ENCODE measurements at places on chromosomes 16 and 17.

- DNase-seq: no peak
These were observed 2057.1 kb downstream of the TP53TG3F start for GRCh38 chr16:35516551-35516950.

- DNase-seq: no peak
These were observed 346.6 kb upstream of the TNRC6C start for GRCh38 chr17:77611791-77612502.

- no peak for DNase-seq
These were observed 3.0 kb downstream of the CDH1 start for GRCh38 chr16:68739964-68740627.

DNA sequence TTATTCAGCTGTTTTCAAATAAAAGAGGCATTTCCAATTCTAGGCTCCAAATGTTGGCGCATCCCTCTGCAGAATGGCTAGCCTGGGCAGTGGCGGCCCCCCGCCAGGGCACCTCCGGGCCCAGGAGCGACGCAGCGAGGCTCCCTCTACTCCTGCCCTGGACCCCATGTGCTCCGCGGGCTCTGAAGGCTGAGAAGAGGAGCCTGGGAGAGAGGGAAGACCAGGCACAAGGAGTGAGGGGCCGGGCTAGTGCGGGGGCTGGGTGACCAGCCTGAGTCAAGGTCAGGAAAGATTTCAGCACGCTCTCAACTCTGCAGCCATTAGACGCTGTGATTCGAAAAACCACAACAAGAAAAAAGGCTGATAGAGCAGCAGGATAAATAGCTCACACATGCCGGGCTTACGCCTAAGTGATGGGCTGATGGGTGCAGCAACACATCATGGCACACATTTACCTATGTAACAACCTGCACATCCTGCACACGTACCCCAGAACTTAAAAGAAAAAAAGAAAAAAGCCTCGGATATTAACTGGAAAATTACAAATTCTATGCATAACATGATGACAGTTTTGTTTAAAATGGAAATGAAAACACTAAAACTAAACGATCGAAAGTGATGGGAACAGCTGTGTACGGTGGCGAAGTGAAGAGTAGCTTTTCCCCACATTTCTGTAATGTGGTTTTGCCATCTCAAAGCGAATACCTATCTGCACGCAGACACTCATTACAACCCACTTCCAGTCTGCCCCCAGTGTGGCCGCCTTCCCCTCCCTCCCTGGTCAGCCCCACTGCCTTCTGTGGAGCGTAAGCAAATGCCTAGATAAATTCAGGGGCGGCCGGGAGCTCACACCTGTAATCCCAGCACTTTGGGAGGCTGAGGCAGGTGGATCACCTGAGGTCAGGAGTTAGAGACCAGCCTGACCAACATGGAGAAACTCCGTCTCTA, 44.4 kb downstream of the MAP1LC3B start:
- DNase-seq: no peak

DNA sequence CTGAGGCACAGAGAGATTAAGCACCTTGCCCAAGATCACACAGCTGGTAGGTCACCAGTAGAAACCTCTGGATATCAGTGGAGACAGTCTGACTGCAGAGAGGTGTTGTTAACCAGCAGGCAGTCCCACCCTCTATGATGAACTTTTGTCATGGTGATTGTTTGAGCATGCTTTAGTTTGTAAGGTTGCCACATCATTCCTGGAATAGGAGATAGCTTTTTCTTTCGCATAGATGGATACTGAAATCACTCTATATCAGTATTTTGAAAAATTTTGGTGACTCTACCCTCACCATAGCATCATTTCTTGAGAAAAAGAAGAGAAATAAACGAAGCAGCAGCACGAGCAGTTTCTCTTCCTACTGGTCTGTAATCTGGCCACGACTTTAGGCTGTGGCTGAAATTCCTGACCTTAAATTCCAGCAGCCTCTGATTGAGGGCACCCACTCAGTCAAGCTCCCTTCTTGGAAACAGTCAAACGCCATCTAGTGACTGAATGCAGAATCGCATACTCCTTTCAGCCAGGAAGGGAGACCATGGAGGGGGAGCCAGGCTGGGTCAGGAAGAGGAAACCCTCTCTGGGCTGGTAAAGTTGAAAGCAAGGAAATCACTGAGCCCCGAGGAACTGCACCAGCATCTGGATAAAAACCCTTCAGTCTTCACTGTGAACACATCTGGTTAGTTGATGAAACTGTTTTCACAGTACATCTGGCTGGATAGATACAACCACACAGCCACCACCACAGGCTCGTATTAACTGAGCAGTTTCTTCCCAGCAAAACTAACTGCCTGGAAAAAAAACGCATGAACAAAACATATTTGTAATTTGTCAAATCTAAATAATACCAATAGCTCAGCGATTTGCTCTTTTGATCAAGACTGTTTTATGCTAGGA, 108.5 kb upstream of the XYLT1 start:
- DNase-seq: no peak

DNA sequence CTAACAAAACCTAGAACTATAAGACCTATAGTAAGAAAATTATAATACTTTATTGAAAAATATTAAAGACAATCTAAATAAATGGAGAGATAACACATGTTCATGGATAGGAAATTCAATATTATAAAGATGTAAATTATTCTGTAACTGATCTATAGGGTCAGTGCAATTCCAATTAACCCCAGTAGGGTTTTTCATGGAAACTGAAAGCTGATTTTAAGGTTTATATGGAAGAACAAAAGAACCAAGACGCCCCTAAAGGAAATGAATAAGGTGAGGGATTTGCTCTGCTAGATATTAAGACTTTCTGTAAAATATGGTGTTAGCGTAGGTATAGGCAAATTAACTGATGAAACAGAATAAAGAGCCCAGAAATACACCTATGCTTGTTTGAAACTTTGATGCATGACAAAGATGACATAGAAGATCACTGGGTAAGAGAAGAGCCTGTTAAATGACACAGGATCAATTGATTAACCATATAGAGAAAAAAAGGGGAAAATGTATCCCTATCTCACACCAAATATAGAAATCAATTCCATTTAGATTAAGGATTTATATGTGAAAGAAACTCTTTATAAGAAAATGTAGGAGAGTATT, 3.0 kb downstream of the ICAM2 start:
- no peak for DNase-seq

GRCh38 chr17:52378860-52379259, 220.3 kb upstream of the CA10 start:
- no peak for DNase-seq

GRCh38 chr17:49603238-49603637, 27.6 kb downstream of the NXPH3 start:
- no peak for DNase-seq

GRCh38 chr16:89658221-89658879, 714 bp downstream of the SPATA33 start:
- no peak for DNase-seq

GRCh38 chr17:48727415-48728175, 955 bp downstream of the HOXB13 start:
- no peak for DNase-seq

DNA sequence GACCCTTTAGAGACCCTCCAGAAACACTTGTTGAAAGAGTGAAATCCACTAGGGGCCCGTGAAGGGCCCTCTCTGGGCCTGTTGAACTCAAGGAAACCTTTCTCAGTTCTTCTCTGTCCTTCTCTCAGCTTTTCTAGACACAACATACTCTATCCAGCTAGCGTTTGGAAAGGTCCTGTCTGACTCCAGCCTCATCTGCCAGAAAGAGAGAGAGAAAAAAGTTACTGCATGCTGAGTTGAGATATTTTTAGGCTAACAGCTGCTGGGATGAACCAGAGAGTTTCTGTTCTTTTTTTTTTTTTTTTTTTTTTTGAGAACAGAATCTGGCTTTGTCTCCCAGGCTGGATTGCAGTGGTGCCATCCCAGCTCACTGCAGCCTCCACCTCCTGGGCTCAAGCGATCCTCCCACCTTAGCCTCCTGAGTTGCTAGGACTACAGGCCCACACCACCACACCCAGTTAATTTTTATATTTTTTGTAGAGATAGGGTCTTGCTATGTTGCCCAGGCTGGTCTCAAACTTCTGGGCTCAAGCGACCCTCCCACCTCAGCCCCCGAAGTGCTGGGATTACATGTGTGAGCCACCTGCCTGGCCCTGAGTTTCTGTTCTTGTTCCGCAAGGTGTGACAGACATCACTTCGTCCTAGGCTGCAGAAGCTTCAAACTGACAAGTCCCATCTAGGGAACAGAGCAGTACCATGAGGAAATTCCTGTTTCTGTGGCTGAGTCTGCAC, 14.9 kb upstream of the TEX2 start:
- no peak for DNase-seq

DNA sequence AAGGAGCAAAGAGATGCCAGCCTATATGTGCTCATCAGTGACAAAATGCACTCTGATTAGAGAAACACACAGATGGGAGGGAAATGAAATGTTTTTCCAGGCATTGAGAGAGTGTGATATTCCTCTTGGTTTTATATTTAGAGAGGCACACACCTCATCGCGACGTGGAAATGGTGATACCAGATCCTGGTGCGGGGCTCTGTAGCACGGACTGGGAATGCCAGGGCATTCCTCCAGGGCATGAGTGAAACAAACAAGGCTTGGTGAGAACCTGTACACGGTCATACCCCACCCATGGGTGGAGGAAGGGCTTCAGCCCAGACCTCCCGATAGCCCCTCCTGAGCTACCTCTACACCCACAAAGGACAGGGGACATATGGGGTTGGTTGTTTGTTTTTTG, 280.2 kb downstream of the C16orf95 start:
- DNase-seq: no peak

GRCh38 chr16:27408012-27408601, 6.1 kb downstream of the IL21R start:
- DNase-seq: no peak

DNA sequence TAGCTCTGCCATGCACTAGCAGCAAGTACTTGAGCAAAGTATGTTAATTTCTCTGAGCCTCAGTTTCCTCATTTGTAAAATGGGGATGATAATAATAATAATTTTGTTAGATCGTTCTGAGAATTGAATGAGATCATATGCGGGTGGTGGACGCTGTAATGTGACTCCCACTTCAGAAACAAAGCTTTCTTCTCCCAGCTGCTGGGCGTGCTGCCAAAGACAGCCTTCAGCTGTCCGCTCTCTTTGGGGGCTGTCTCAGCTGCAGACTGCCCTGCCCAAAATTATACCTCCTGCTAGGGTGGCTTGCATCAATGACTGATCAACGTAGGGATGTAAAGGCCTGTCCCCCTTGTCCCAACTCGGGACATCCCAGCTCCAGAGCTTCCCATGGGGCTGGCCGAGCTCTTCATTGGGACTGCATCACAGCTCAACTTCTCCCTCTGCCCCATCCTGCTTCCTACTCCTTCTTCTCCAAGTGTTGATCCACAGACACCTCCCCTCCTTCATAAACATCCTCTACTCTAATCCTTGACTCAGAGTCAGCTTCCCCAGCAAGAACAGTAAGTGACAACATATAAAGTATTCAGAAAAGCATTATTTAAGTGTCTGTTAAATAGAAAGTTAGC, 30.7 kb upstream of the CDH5 start:
- no peak for DNase-seq

GRCh38 chr16:75319513-75320411, 68.3 kb upstream of the BCAR1 start:
- DNase-seq: no peak

DNA sequence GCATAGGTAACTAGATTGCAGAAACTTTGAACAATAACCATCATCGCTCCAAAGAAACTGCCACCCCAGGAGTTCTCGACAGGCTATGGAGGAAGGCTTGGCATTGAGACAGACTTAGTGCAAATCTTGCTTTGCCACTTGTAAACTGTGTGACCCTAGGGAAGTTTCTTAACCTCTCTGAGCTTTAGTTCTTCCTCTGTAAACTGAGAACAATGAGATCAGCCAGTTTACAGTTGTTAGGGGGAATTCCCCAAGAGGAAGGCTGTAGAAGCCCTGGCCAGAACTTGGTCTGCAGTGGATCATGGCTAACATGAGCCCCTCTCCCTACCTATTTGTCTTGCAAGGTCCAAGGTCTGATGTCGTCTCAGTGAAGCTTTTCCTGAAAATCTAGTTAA, 78.9 kb downstream of the NT5M start:
- no peak for DNase-seq

DNA sequence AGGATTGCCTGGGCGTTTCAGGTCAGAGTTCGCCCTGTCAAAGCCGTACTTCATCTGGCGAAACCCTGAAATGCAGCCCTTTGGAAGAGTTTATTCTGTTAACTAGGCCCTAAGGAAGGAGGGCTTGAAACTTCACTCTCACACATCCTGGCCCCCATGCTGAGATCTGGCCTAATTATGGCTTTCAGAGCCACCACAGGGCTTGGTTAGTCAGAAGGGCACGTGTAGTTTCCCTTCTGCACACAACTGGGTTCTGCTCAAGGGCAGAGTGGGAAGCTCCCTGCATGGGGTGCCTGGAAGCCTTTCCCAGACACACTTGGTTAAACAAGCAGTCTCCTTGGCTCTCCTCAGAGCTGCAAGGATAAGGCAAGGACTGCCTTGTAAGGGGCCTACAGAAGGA, 397.3 kb downstream of the SHISA9 start:
- DNase-seq: no peak

- no peak for DNase-seq
These were observed 631 bp downstream of the EVI2A start for GRCh38 chr17:31320791-31321190.

DNA sequence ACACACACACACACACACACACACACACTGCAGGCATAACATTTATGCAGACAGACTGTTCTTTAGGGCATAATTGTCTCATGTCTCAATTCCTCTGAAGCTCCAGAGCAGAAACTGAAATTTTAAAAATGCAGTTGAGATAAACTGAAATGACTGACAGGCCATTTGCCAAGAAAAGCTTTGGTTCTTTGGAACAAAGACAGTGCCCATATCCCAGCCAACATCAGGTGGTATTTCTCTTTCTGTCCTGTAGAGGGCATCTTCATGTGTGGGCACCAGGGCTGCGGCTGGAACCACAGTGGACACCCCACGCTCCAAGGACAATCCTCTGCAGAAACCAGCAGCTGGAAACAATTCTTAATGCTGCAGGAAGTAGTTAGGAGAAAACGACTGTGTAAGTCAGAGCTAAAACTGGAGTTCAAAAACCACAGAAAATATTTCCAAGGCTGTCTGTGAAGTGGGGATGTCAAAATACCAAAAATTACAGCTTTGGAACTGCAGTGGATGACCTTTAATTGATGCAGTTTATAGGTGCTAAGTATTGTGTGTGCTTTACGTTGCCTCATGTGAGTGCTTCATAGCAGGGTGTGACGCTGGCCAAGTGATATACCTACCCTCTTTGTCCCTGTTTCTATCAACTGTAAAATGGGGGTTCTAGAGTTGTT, 10.6 kb upstream of the MEFV start:
- no peak for DNase-seq

- DNase-seq: no peak
These were observed 1.9 kb upstream of the RSAD1 start for GRCh38 chr17:50476545-50477315.
